ENCODE measurements at places on chromosomes 1 and 21.

GRCh38 chr21:37071561-37072273, 1.2 kb downstream of the PIGP start:
- peak; percentile 4 for DNase-seq

GRCh38 chr1:206992790-206993189, 22.5 kb upstream of the FCAMR start:
- DNase-seq = no peak

- DNase-seq = no peak
Measured at GRCh38 chr1:42806593-42806992, 10.3 kb upstream of the ERMAP start.

DNA sequence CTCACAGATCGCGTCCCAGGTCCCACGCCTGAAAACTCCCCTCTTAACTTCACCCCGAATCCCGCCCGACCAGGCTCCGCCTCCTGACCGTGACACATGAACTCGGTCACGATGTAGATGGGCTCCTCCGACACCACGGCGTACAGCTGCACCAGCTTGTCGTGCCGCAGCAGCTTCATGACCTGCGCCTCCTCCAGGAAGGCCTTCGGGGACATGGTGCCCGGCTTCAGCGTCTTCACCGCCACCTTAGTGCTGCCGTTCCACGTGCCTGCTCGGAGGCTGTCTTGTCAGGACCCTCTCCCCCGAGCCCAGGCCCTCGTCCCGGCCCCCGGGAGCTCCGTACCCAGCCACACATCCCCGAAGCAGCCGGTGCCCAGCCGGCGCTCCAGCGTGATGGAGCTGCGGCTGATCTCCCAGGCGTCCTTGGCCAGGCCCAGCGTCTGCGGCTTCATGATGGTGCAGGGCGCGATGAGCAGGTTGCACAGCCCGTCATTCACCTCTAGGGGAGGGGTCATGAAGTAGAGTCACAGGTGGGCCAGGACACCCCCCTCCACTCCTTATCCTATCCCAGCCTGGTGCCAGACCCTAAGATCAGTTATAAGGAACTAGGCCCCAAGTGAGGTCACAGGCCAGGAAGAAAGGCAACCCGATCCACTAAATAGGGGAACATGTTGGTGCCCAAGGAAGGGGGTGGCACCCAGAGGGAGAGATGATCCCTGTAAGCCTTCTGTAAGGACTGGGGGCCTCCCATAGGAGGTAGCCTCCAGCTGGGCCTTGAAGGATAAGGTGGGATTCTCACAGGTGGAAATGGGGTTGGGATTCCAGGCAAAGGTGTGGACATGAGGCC, 11.6 kb upstream of the AHDC1 start:
- DNase-seq = no peak

- no peak for DNase-seq
Measured at GRCh38 chr1:173409613-173410012, 67.5 kb upstream of the PRDX6 start.

GRCh38 chr21:36964827-36965719, 1.4 kb downstream of the HLCS start:
- no peak for DNase-seq

DNA sequence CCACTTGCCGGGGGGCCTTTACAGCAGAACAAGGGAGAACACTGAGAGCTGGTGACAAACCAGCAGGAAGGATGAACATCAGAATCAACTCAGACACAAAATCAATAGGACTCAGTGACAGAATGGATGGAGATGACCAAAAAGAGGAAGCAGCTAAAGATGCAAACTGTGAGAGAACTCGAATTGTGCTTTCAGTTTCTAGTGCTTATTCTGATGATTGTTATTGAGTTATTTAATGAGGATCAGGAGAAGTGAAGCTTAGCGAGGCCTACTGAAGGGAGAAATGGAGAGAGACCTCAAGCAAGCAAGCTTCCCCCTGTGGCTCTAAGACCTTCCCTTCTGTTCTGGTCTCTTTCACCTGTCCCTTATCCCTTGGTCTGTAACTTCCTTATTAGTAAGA, 30.3 kb upstream of the TMEM125 start:
- DNase-seq = no peak

DNA sequence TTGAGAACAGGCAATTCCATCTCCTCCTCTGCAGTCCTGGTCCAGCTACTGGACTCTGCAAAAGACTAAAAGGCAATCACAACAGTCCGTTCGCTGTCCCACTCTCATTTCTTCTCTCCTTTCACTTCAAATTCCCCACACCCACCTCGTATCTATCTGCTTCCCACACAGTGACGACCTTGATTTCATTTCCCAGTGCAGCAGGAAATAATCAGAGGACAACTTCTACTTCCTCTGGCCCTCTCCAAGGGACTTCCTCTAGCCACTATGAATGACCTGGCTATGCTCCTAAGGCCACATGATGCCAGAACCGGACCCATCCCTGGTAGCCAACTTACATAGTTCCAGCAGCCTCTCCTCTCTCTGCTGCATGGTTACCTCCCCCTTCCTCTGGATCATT, 8.0 kb downstream of the NOL9 start:
- no peak for DNase-seq

GRCh38 chr1:197235355-197235754, 32.7 kb upstream of the CRB1 start:
- no peak for DNase-seq

DNA sequence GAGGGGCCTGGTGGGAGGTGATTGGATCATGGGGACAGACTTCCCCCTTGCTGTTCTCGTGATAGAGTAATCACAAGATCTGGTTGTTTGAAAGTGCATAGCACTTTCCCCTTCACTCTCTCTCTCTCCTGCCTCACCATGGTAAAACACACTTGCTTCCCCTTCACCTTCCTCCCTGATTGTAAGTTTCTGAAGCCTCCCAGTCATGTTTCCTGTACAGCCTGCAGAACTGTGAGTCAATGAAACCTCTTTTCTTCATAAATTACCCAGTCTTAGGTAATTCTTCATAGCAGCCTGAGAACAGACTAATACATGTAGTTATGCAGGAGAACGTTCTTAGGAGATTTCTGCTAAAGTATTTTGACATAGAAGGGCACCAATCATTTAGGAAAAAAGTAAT, 59.9 kb upstream of the FBXO28 start:
- no peak for DNase-seq

DNA sequence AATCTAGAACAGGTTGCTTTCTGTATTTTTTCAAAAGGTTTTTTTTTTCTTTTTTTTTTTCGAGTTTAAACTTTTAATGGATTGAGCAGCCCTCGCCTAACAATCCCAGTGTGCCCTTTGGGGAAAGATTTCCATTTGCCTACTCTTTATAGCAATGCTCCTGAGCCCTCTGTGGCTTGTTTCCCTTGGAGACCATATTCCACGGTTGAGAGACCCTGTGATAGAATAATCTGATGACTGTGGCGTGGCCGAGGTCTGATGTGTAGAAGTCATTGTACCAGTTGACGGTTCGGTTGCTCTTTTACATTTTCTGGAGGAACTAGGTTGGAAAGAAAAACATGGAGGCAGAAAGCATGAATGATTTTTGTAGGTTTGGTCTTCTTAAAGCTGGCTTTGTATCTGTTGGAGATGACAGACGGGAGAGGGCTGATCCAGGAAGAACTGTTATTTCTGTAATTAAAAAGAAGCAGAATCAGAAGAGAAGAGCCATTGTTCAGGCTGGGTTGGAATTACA, 305.7 kb upstream of the NRIP1 start:
- no peak for DNase-seq

DNA sequence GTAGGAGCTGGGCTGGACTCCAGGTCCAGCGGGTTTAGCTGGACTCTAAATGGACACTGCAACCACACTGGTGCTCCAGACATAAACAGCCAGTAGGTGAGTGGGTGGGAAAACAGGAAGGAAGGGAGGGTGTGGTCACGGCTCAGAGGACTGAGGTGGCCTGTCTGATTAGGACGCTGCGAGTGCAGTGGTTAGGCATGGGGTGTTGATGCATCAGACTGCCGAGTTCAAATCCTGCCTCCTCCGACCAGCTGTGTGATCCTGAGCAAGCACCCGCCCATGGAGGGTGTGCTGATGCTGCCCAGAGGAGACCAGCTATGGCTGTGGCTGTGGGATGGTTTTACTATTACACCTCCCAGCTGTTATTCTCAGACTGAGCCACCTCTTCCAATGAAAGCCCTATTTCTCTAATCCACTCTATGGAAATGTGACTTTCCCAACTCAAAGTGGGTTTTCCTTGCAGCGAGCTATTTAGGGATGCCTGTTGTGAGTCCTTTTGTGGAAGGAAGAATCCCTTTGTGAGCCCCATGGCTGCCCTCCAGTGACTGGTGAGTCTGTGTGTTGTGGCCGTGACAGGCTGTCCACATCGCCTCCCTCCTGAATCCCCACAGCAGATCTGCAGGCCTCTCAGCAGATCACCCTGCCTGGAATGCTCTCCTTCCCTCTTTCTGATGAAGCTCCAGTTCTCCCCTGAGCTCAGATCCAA, 56.6 kb upstream of the EDN2 start:
- no peak for DNase-seq

Data from stimulated activated CD4-positive, alpha-beta T cell treated with anti-CD3 and anti-CD28 coated beads, Interleukin-12 subunit alpha, Interleukin-12 subunit beta, amount 100 ng/mL, for 4 hours (primary cell).